Endodermal cell (in vitro differentiated cells): ENCODE measurements at places on chromosomes 3 and 15.
A peak's percentile ranks its signal among the peaks of the same experiment; 100 is the strongest.

GRCh38 chr15:63587527-63587926, 9.7 kb upstream of the FBXL22 start:
- DNase-seq, result no peak

GRCh38 chr3:127822682-127823425, 539 bp upstream of the MGLL start:
- peak; percentile 66 for DNase-seq

DNA sequence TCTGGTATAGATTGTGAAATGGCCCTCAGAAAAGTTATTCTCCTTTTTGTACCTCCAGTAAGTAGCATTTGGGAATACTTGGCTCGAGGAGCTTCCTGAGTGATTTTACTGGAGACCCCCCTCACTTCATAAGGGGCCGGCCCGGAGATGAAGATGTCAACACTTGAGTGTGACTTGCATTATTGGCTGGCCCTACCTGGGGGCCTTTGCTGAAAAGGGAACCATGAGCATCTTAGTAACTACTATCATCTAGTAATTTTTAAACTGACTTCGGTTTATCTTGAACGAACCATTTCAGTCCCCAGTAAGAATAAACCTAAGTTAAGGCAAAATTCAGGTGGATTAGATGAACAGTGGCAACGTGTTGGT, 1.3 kb downstream of the FAIM start:
- no peak for DNase-seq

DNA sequence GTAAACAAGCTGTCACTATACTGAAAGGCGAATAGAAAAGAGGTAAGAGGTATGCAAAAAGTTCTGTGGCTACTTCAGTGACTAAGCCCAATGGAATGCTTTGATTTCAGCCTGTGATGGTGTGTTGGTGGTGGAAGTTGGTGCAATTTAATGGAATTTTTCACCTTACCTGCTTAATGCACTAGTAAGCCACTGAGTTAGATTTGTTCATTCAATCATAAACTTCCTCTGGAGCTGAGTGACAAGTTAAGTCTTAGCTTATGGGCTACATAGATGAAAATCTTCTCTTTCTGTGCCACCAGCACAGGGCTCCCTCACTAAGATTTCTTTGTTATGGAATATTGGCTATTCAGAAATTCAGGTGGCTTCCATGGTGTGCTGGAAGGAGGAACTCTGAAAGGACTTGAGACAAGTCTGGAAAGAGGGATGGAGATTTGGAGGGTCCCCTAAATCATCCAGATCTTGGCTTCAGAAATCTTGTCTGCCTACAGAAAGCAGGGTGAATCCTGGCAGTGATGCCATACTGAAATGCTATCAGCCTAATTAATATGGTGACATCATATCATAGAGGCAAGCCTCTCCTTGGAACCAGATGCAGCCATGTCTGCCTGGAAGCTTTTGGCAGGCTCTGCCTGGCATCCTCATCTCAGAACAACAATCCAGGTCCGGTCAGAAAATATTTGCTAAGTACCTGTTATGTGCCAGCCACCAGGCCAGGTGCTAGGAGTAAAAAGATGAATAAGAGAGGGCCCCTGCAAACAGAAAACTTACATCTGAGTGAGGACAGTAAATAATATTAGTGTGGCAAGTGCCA, 8.1 kb upstream of the GAP43 start:
- DNase-seq, result peak; percentile 68

DNA sequence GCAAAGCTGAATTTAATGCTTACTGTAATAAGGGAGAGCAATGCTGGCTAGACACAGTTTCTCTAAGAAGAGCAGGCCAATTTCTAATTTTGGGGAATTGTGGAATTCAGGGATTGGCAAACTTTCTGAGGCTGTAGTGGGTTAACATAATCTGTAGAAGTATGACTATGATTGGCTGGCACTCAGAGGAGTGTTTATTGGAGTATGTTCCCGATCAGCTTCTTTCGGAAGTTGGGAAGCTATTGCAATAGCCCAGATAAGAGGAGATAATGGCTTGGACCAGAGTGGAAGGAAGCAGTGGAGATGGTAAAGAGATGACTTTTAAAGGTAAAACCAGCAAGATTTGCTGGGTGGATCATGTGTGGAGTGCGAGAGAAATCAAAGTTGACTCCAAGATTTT, 19.4 kb downstream of the TMOD3 start:
- DNase-seq, result no peak

DNA sequence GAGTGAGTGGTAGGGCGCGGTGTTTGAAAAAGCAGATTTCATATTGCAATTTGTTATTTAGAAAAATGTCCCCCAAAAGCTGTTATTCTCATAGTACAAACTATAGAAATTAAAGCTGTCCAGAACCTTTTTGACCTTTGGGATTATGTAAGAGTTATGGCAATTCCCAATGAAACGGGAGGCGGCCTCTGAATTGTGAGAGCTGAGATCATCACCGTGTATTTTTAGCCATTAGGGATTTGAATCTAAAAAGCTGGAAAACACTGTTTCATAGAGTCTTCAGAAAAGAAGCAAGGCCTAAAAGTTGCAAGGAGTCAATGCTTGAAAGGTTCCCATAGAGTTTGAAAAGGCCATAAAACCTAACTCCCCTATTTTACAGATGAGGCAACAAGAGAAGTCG, 38.6 kb upstream of the SLC25A26 start:
- DNase-seq, result no peak

DNA sequence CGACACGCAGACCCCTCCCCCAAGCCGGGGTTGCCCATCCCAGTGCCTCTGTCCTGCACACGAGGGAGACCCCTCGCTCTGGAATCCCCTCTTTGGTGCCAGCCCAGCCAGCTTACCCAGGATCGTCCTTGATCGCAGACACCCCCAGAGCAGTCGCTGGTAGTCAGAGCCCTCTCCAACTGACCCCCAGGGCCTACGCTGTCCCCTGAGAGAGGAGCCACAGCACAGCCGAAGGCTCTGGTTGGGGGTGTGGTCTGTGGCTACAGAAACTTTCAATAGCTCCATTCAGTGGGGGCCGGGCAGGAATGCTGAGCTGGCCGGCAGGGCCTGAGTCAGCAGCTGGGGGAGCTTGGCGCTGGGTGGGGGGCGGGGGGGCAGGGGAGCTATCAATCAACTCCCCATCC, at the start of gene LCTL:
Gene LCTL (minus strand): TSS at position 258 of the 404 bp plus-strand sequence. CDS start 633 bp downstream, outside the sequence.
- DNase-seq, result peak; percentile 83

DNA sequence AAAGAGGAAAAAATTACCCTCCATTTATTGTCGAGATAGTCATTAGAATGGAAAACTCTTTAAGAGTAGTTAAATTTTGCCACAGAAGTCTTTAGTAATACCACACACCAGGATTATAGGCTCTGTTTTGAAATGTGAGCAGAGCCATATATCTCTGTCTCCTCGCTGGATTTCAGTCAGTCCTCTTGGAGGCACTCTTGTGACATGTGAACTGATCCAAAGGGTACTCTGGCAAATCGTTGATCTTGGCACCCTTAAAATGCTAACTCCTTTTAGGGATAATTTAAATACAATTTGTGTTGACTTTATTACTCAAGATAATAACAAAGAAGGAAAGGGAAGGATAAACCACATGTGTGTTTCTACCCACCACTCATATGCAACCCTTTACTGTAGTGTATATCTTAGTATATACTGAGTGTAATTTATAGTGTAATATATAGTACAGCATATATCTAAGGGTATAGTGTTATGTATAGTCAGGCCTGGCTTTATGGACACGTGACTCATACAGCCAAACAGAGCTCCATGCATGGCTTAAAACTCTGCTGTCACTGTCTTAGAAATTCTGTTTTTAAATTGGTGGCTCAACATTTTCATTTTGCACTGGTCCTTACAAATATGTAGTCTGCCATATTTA, 12.3 kb upstream of the KPNA4 start:
- DNase-seq, result no peak

DNA sequence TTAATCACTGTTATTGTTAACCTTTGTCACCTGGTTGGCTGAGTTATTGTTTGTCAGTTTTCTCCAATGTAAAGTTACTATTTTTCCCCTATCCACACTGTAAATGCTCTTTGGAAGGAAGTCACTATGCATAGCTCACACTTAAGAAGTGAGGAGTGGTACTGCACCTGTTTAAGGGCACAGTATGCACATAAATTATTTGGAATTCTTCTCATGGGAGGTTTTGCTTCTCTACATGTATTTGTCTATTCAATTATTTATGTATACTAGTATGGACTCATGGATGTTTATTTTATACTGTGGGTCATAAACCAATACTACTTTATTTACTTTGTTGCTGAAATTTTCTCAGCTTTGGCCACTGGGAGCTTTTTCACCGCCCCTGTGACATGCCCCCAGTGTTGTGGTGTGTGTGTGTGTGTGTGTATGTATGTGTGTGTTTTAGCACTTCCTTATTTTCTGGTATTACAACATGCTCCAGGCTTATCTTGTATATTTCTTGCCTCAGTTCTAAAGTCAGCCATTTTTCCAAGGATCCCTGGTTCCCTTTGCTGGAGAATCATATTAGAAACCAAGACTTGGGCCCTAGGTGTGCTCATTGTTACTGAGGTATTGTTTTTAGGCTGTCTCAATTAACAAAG, 290.5 kb downstream of the KBTBD8 start:
- DNase-seq, result no peak

DNA sequence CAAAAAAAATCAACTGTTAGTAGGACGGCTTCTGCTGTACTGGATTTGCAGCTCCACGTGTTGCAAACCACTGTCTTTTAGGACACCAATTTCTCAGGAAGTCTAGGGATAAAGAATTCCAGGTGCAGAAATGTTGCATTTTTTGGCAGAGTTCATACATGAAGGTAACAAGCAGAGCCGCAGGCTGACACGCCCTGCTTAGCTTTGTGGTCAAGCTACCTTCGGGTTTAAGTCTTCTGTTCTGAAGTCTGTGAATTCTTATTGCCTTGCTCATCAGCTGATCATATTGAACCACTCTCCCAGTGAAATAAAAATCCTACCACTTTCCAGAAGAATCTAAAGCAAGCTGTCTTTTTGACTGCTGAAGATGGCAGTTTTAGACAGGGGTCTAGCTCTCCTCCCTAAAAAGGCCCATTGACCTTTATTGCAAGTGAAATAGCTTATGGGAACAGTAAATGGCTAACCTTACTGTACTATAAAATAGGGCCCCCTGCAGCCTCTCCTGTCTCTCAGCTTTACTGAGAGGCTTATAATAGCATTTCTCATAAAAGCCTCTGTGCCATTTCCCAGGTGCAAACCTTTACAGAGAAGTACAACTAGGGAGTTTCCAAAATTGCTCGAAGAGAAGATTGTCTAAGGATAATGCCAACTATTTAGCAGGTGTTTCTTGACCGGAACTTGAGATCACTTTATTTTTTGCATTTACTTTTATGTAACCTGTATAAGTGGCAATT, 262.2 kb upstream of the IL12A start:
- no peak for DNase-seq

DNA sequence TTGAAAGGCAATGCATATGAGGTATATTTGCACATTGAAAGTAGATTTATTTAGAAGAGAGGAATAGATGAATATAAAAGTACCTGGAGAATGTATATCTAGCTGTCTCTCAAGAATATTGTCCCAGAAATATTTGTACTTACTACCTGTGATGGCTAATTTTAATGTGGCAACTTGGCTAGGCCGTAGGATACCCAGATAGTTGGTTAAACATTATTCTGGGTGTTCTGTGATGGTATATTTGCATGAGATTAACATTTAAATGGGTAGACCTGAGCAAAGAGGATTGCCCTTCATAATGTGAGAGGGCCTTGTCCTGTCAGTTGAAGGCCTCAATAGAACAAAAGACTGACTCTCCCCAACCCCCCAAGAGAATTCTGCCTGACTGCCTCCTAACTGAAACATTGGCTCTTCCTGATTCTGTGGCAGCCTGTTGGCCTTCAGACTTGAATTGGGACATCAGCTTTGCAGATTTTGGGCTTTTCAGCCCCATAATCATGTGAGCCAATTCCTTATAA, 69.4 kb upstream of the FILIP1L start:
- DNase-seq, result no peak

GRCh38 chr3:188232656-188233055, 78.7 kb downstream of the LPP start:
- no peak for DNase-seq

- no peak for DNase-seq
Observed at GRCh38 chr3:57727106-57727505, 29.0 kb upstream of the SLMAP start.

DNA sequence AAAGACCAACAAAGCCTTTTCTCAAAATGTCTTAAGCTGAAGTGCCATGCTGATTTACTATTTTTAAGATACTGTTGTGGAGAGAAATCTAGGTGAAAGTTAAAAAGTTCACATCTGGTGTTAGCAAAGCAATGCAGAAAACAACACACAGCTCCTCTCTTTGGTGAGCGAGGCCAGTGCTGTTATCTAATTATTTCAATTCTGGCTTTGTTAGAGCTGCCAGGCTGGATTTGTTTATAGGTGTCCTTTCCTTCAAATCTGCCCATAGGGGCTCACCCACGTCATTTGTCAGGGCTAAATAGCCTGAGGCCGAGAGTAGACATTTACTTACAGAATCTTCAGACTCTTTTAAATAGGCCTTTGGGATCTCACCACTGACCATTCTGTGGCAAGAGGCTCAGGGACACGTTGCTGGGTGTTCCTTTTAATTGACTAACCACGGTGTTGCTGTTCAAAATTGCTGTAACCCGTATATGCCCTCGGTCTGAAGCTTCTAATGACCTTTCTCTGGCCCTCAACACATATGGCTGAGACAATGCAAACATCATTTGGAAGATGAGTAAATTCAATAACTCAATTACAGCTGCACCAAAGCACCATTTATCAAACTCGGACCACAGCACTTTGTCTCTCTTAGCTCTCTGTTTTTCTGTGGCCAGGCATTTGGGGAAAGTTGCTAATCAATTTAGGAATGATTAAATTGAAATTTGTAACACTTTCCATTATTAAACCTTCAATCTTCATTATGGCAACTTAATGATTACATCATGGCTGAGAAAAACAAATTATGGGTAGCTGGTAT, 152.6 kb downstream of the PDZRN3 start:
- no peak for DNase-seq
